CD4-positive, alpha-beta T cell treated with Interferon gamma for 1 hour (primary cell): ENCODE measurements at places on chromosomes 2 and 18.
A peak's percentile ranks its signal among the peaks of the same experiment; 100 is the strongest.

GRCh38 chr2:172357442-172357841 lies 69.9 kb upstream of the ITGA6 start:
- DNase-seq: no peak

GRCh38 chr18:23972453-23972852 lies 42.1 kb upstream of the TTC39C start:
- DNase-seq: no peak

DNA sequence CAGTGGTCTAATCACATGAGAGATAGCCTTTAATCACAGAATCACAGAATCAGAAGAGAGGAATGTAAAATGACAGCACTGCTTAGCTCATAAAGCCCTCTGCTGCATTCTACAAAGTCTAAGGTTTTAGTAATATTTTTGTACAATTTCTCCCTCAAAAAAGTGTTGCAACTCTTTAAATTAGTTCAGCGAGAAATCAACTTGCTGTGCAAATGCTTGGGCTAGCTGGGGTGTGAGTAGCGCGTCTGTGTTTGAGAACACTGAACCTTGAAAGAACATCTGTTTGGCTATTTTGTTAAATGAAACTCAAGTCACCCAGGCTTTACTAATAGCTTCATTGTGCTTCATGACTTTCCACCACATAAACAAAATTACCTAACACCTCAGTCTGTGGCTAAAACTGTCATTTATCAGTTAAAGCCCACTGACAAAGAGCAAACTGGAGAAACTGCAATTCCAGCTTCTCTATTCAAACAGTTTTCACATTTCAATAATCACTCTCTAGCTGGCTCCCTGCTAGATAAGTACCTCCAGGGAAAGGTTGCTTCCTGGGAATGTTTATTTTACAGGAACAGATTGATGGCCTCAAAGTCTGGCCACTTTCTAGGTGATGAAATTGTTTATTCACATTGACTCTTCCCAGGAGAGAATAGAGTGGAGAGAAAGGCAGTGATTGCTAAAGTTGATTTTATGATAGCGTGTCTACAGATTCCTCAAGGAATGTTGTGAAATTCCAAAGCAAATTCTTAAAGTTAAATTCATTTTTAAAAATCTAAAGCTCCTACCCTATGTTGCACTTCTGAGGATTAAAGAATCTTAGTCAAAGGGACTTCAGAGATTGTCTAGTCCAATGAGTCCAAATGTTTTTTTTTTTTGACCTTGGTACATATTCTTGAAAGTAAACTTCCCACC lies 36.0 kb upstream of the STAT1 start:
- no peak for DNase-seq

- DNase-seq: peak; percentile 18
Measured at GRCh38 chr2:175575346-175576258, 394.1 kb upstream of the ATP5MC3 start.

DNA sequence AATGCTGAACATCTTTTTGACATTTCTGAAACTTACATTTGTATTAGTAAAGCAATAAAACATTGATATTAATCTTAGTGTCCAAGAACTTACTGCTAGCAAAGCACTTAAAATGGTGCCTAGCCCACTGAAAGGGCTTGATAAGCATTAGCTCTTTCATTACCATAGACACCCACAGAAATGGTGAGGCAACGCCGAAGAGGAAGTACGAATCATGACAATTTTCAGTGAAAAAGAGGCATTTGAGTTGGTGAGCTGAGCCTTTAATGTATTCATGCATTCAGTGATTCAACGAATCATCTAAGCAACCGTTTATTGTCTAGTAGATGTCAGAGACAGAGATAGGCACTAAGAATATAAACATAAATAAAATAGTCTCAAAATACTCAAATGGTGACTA lies 101.1 kb downstream of the PIGN start:
- no peak for DNase-seq
